HepG2 (cell line): ENCODE measurements at places on chromosomes 6 and 20. TPM values are rescaled to one million over a fixed set of nuclear protein-coding genes. Genes with fewer than 3 reads are reported as not detected.

GRCh38 chr6:125314009-125314581, 12.3 kb upstream of the HDDC2 start:
- DNase-seq = peak; percentile 53

DNA sequence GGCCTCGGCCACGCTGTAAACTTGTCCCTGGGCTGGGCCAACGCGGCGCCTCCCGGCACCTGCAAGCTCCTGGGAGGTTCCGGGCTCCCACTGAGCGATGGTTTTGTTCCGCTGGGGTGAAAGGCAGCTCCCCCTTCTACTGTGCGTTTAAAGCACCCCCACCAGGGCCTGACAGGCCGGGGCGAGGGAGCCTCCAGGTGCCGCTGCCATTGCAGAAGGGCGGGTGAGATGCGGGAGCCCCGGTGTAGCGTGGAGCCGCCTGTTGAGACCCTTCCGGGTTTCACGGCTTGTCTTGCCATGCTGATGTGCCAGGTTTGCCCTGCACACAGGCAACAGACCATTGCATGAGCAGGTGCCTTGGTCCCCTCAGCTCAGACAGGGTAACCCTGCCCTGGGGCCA, 2.9 kb downstream of the COL20A1 start:
- no peak for DNase-seq

- DNase-seq = no peak
These were observed 11.5 kb upstream of the NOP56 start for GRCh38 chr20:2640899-2641298.

DNA sequence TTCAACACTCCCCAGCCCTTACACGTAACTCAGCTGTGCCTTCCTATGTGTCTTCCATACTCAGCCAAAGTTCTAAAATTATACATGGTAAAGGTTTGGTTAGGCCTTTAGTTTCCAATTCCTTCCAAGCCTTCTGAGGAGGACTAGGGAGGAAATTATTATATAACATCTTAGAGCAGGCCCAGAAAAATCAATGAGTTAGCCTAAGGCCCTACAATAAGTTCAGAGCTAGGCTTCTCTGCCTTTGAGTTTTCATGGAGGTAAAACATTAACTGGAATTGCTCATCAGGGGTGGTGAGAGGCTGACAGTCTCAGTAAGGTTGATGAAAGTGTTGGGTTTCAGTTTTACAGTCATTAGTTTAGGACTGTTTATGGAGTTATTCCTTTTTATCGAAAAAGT, 286.0 kb downstream of the ADGB start:
- DNase-seq = no peak

DNA sequence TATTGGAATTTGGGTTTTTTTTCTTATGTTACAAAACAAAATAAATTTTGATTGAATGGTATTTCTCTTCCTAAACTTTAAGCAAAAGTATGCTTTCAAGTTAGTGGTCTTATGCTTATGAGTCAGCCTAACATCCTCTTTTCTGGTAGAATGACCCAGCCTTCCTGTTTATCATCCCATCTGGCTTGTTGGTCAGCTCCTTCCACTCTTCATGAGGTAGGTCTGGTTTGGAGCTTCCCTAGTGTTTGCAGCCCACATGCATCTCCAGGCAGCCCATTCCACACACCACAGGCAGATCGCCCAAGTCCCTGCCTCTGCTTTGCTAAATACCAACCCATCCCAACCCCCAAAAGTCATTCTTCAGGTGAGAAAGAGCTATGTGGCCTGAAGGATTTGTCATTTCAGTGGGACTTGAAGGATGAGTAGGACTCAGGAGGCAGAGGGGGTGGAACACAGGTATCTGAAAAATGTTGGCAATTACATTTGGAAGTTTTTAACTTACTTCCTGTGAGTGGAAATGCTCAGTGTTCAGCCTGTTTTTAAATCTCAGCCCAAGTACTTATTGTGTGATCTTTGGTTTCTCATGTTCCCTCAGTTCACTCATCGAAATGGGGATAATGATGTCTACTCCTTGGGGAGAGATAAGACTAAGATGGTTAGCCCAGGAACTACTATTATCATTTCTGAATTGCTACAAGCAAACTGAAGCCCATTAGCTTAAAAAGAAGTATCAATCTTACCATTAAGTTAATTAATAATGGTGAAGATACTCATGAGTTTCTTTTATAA, 294.0 kb downstream of the ADGB start:
- no peak for DNase-seq

DNA sequence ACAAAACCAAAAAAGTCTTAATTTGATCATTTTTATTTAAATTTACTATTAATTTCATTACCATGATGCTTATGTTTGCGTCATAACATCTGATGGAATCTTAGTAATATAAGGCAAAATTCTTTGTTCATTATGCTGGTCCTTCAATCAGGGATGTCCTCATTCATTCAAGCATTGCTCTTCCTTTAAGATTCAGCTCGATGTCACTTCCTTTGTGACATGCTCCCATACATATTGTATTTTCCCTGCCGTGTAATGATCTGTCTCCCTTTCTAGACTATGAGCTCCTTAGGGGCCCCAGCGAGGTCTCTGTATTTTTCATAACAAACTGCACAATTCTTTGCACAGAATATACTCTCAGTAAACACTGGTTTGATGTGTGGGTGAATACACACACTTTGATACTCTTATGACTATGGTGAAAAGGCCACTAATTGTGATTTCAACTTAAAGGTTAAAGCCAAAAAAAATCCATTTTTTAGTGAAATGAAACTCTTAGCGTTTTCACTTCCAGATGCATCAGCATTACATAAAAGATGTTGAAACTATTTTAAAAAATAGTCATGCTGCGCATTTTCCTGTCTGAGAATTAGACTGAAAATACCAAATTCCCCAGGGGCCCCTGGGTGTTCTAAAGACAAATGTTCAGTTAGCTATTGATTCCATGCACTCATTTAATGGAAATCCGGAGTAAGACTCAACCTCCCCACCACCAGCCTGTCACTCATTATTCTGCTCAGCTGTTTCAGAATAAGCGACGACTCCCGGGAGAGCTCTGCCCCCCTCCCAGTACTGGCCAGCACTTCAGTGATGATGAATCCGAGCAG, 169.7 kb downstream of the ATXN1 start:
- DNase-seq = no peak

GRCh38 chr6:153123801-153124200, 7.3 kb downstream of the RGS17 start:
- DNase-seq = no peak

DNA sequence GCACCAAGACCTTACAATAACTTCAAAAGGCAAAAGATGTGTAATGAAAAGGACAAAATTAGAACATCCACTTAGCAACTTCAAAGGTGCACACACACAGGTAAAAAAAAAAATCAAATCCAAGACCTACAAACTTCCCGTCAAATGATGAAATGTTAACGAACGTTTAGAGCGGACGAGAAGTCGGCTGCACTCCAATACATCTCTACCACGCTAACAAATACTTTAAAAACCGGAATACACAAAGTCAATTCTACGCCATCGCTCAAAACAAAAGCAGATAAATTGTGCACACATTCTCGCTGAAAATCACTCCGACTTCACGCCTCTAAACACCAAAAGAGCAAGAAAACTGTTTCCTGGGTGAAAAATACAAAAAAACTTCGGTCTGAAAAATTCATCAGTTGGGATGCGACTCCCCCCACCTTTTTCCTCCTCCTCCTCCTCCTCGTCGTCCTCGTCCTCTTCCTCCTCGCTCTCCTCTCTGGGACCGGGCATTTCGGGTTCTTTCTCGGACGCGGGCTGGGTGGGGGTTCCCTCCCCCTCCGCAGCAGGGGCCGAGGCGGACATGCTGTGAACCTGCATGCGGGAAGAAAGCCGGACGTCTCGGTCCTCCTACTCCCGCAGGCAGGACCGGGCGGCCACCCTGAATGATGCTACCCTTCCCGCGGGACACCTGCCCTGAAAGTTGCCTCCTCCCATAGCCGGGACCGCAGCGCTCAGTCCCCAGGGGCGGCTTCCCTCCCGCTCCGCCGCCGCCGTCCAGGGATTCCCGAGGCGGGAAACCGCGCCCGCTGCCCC, 712 bp downstream of the DEK start:
- DNase-seq = no peak

DNA sequence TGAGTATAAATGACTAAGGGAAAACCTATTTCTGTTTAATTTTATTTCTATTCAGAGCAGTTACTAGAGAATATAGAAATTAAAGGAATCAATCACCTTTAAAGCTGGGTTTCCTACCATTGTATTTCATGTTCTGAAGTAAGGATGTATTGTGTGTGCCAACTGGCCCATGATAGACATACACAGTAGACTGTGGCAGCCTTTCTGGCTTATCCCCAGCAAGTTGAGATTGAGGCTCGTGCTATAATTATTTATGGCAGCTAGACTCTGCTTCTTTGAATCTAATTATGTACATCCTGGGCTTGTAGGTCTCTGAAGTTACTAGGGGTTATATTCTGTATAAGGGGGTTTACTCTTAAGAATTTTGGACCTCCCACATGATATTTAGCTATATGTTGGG, 44.4 kb downstream of the ZNF292 start:
- no peak for DNase-seq

DNA sequence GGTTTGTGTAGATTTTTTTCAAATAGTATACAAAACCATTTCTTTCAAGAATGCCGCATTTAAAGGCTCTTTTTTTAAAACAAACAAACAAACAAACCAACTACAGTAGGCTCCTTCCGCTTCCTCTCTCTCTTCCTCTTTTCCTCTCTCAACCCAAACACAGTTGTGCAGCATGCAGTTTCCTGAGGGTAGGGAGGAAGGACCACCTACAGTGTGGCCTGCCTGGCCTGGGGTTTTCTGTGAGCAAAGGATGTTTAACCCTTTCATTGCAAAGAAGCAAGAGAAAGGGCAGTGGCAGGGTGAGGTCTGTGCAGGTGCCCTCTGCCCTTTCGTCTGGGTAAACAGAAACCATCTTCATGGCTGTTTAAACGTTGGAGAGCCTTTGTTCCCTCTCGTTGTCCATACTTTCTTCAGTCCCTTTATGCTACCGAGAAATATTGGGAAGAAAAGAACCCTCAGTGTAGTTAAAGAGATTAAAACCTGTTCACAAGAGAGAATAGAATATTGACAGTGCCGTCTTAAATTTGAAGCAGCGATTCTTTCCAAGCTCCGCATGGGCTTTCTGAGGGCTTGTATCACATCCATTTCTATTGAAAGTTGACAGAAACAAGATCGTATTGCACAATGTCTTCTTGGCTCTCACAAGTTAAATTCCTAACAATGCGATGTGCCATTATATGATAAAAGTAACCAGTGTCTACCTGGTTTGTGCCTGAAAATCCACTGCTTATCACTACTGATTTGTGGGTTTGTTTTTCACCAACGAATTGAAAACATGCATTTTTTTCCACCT, 215.5 kb upstream of the SNX9 start:
- DNase-seq = no peak

GRCh38 chr6:157316871-157317814, 6.2 kb downstream of the TMEM242 start:
- DNase-seq = peak; percentile 48

DNA sequence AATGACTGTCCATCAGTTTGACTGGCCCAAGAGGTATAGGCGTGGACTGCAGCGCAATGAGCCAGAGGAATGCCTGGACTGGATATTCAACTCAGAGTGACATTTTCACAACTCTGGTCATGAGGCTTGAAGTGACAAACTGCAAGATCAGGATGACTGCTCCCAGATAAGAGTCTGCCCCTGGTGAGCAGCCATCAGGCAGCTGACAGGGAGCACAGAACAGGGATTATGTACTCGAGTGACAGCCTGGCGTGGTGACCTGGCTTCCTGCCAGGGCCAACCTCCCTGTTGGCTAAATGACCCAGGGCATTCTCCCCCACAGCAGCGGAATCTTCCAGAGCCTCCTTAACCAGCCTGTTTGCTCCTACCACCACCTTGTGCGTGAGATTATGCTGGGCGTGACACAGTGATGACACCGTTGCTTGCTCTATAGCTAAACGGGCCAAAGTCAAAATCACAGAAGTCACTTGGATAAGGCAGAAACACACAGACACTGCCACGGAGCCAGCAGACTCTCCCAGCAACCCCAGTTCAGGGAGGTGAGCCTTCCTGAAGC, 209.1 kb upstream of the JARID2 start:
- peak; percentile 59 for DNase-seq

GRCh38 chr6:64263778-64264177, 628.2 kb downstream of the PHF3 start:
- DNase-seq = no peak

DNA sequence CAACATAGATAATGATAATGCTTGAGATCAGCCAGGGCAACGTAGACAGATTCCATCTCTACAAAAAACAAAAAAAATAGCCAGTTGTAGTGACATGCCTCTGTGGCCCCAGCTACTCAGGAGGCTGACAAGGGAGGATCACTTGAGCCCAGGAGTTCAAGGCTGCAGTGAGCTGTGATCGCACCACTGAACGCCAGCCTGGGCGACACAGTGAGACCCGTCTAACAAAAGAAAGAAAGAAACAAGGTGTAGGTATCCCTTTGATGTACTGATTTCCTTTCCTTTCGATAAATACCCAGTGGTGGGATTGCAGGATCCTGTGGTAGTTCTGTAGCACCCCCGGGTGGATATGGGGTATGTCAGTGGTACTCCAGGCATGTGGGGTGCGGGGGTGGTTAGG, 48.2 kb upstream of the ADTRP start:
- no peak for DNase-seq

GRCh38 chr6:138652824-138653223, 120.7 kb upstream of the CCDC28A start:
- DNase-seq = no peak

- no peak for DNase-seq
These were observed 225.4 kb downstream of the PRL start for GRCh38 chr6:22071270-22072041.

DNA sequence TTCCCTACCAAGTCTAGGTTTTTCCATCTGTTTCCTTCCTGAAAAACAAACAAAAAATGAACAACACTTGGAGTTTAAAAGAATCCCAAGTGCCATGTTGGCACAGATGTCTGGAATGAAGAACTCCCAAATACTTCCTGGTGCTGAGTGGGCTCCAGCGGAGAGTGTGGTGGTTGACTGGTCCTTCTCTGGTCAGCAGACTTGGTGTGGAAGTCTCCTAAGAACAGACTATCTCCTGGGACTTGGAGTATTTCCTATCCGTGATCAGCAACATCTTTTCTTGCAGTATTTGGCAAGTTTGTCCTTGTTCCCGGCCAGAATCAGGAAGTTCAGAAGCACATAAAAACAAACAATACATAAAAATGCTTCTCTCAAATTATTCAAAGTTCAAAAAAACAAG, 154.1 kb downstream of the MTFR2 start:
- DNase-seq = no peak

- DNase-seq = no peak
These were observed 58.5 kb upstream of the ATXN1 start for GRCh38 chr6:16819752-16820151.

The HLA-DPA1 gene
- polyA plus RNA-seq = not detected in 2 replicates

The CALHM4 gene
- not detected in 2 replicates for polyA plus RNA-seq

The PIM1 gene
- 117 and 149 TPM in 2 replicates for polyA plus RNA-seq

The SUMO4 gene
- 0.10 and 0.22 TPM in 2 replicates for polyA plus RNA-seq

The CNBD2 gene
- polyA plus RNA-seq = 22.8 and 23.4 TPM in 2 replicates

The NKX2-2 gene
- polyA plus RNA-seq = not detected in 2 replicates

The GNAS-AS1 gene
- polyA plus RNA-seq = not detected in 2 replicates

The DPPA5 gene
- not detected in 2 replicates for polyA plus RNA-seq

The NAPB gene
- 16.1 and 16.3 TPM in 2 replicates for polyA plus RNA-seq
